ENCODE measurements at places on chromosomes 16 and 17. TPM values are rescaled to one million over a fixed set of nuclear protein-coding genes. Genes with fewer than 3 reads are reported as not detected.

- no peaks in the 10 kb centered on the region for H3K36me3 ChIP-seq
- H3K27me3 ChIP-seq = peaks cover 13% of the 10 kb centered on the region
- no peak for DNase-seq
- H3K4me3 ChIP-seq = no peak overlapping the region
- H3K27ac ChIP-seq = no peak overlapping the region
Observed at GRCh38 chr16:4962716-4963115, 4.6 kb downstream of the SEC14L5 start.

DNA sequence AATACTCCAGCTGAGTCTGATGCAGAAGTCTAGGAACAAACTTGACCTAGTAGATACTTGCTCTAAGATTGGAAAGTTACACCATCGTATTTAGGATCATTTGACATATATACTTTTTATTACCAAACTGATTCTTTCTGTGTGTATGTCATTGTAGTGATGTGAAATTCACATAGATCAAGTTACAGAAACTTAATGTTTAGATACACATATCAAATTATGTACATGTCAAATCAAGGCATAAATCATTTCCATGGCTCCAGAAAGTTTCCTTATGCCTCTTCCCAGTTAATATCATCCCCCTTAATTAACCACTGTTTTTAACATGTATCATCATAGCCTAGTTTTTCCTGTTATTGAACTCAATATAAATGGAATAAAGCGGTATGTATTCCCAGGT, 292.0 kb upstream of the CDH11 start:
- H3K4me3 ChIP-seq = no peak overlapping the region
- no peaks in the 10 kb centered on the region for H3K36me3 ChIP-seq
- no peaks in the 10 kb centered on the region for H3K27me3 ChIP-seq
- no peaks in the 10 kb centered on the region for H3K4me1 ChIP-seq
- no peak overlapping the region for H3K27ac ChIP-seq

- no peaks in the 10 kb centered on the region for H3K27me3 ChIP-seq
- H3K4me3 ChIP-seq = peak overlapping the region; percentile 57
Observed at GRCh38 chr16:4612977-4613635, 1.6 kb downstream of the UBALD1 start.

GRCh38 chr17:66793814-66794213, 41.1 kb upstream of the CACNG5 start:
- peaks cover 6% of the 10 kb centered on the region for H3K4me1 ChIP-seq
- no peaks in the 10 kb centered on the region for H3K27me3 ChIP-seq
- no peak overlapping the region for H3K27ac ChIP-seq
- DNase-seq = no peak
- H3K4me3 ChIP-seq = no peak overlapping the region

DNA sequence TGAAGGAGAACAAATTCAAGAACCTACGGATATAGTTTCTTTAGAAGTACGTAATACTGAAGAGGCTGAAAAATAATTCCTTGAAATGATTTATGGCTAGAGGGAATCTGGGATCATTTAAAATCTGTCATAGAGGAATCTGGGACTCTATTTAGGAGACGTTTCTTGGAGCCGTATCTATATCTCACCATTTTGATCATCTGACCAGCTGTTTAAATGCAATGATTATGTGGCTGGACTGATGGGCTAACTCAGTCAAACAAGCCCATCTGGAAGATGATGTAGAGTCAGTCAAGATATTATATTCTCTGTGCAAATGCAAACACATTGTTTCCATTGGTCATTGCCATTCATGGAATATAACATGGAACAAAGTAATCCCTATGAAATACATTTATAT, 467.7 kb upstream of the ZFHX3 start:
- H3K4me1 ChIP-seq = no peaks in the 10 kb centered on the region
- no peak overlapping the region for H3K4me3 ChIP-seq
- H3K36me3 ChIP-seq = no peaks in the 10 kb centered on the region
- H3K27me3 ChIP-seq = no peaks in the 10 kb centered on the region

- no peaks in the 10 kb centered on the region for H3K4me1 ChIP-seq
- no peaks in the 10 kb centered on the region for H3K36me3 ChIP-seq
- H3K27me3 ChIP-seq = peaks cover 30% of the 10 kb centered on the region
- H3K27ac ChIP-seq = no peak overlapping the region
- DNase-seq = no peak
Observed at GRCh38 chr17:31917065-31917529, 15.6 kb upstream of the UTP6 start.

The CEP295NL gene
- 1.4 TPM for total RNA-seq

The CCL8 gene
- 0.44 TPM for total RNA-seq

Measured in muscle of leg (tissue), 16 donors.